ENCODE measurements at places on chromosomes 6 and 20.

DNA sequence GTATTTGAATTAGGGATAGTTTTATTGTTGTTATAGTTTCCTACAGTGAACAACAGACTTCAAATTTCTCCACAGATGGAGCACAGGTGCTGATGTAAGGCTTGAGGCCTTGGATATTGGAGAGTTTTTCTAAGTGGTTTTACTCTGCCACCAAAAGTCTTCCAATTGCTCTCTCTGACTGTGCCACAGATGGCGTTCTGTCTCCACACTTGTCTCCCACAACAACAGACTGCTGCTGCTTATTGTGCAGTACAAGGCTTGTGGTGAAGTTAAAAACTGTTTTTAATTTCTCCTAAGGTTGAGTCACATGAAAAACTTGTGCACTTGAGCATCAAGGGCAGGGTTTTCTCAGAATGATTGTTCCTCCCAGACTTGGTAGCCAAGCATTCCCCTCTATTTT lies 460.9 kb upstream of the KHDRBS2 start:
- DNase-seq = no peak

DNA sequence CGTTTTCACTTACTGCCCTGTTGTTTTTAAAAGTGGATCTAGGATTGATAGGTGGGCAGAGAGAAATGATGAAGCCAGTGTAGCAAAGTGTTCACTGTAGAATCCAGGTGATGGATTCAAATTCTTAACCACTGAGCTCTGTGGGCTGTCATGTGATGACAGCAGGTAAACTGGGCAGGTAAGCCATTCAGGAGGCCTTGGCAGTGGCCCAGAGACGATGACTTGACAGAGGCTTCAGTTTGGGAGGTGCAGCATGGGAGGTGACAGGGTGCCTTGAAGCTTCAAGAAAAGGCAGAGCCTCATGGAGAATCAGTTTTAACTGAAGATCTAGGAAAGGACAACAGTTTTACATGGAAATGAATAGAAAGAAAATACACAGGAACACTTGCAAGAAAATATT lies 2.0 kb downstream of the NAA20 start:
- DNase-seq = no peak

DNA sequence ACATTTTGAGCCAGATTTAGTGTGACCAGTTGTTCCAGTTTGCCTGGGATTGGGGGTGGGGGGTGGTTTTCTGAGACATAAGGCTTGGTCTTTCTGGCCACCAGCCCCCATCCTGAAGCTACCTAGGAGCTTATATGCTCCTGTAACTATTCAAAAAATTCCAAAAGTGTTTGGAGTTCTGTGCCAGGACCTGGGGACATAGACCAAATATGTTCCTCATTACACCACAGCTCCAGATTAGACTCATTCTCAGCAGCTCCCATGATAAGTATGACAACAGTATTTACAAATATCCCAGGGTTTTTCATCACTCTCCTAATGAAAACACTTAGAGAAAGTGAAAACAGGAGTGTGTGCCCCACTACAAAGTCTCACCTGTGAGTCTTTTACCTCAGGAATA lies 37.8 kb upstream of the RNF144B start:
- DNase-seq = no peak

- no peak for DNase-seq
Observed at GRCh38 chr6:67885081-67886033, 749.7 kb upstream of the ADGRB3 start.

DNA sequence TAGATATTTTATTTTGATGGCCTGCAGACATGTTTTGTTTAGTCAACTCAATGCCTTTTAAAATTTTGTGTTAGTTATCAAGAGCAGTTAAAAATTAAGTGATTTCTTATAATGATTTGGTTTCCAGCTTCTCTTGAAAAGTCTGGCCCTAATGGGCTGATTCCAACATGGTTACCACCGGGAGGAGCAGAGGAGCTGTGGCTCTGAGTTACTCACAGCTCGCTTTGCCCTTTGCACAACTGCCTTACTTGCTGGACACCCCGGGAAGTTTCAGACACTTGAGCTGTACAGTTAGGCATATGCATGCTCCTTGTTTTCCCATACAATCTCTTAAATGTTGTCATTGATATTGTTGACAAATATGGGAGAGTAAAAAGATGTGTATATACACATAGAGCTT lies 173.1 kb upstream of the MMS22L start:
- no peak for DNase-seq

- no peak for DNase-seq
Observed at GRCh38 chr6:144321839-144322591, 36.9 kb downstream of the UTRN start.

GRCh38 chr6:131281471-131282270 lies 146.4 kb downstream of the AKAP7 start:
- DNase-seq = no peak

DNA sequence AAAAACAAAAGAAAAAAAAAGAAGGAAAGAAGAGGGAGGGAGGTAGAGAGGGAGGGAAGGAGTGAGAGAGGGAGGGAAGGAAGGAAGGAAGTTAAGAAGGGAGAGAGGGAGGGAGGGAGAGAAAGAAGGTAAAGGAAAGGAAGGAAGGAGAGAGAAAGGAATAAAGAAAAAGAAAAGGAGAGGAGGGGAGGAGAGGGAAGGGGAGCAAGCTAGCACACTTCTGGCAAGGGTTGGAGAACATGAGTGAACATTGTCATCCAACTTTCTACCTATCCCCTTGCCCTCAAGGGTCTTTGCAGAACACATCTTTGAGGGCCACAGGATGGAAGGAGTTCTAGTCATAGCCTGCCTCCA lies 34.1 kb upstream of the IL17A start:
- DNase-seq = no peak

DNA sequence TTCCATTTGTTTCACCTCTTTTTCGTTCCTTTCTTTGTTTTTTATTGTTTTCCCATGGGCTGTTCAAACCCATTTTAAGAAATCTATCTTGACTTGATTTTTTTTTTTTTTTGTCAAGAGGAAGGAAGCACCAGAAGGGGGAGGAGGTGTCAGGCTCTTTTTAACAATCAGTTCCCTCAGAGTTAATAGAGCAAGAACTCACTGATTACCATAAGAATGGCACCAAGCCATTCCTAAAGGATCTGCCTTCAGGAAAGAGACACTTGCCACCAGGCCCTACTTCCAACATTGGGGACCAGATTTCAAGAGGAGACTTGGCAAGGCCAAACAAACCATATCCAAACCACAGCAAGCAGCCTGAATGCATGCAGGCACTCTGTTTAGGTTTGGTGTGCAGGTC lies 168.0 kb downstream of the OTOR start:
- DNase-seq = no peak

GRCh38 chr20:50585678-50586077 lies 75.5 kb downstream of the PTPN1 start:
- no peak for DNase-seq

GRCh38 chr6:156782691-156783320 lies 5.6 kb downstream of the ARID1B start:
- no peak for DNase-seq

DNA sequence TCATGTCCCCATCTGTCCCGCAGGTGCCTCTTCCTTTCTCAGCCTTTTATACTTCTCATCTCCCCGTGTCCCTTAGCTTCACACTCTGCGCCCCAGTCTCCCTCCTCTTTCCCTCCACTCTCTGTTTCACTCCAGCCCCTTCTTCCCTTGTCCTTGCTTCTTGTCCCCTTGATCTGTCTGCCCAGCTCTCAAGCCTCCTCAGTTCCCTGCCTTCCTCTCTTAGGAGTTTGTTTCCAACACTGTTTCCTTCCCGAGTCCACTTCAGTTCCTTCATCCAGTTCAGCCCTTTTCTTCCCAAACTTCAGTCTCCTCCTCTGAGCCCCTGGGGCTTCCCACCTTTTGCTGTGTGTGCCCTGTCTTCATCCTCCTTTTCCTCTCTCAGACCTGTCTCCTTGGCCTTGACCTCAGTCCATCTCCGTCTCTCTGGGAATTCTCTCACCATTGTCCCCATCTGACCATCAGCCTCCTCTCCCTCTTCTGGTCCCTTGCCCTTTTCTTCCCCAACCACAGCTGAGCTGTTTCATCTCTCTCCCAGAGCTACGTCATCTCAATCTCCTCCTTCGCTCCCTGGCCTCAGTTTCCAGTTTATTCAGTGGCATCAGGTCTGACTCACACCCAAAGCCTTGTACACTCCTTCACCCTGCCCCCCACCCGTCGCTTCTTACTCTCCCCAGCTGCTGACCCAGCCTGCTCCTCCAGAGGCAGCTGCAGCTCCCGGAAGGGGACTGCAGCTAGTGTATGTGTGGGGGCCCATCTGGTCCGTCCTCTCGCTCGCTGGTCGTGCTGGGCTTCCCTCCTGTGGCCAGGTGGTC lies 2.7 kb upstream of the DDR1 start:
- peak; percentile 40 for DNase-seq

DNA sequence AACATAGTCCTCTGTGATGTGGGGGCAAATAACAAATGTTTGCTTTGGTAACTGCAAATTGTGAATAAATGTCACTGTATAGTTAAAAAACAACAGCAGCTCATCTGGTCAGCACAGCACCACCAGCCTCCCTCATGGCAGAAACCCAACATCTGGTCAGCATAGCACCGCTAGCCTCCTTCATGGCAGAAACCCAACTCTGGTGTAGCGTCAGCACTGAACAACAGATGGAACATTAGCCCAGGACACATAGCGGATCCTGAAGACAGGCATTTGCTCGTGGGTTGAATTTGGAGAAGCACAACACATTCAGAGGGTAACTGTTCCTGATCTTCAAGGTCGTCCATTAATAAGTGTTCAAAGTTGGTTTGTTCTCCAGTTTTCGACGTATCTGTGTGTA lies 265.9 kb downstream of the DLL1 start:
- no peak for DNase-seq

DNA sequence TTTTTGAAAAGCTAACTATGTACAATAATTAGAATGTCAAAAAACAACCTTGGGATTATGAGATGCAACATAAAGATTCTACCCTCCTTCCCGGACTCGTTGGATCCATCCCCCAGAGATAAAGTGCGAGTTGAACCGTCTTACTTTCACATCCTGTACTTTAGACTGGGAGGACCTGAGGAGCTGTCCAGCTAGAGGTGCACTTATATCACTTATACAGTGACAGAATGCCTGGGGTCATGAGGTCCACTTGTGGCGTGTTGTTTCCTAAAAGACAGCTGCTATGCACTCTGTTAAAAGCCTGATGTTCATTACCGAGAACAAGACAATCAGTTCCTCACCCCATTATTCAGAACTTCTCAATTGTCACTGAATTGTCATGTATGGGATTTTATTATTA lies 2.1 kb downstream of the CDS2 start:
- no peak for DNase-seq

GRCh38 chr6:158609455-158610155 lies 34.9 kb downstream of the DYNLT1 start:
- DNase-seq = no peak

GRCh38 chr6:51792273-51793030 lies 295.0 kb downstream of the PKHD1 start:
- DNase-seq = no peak

DNA sequence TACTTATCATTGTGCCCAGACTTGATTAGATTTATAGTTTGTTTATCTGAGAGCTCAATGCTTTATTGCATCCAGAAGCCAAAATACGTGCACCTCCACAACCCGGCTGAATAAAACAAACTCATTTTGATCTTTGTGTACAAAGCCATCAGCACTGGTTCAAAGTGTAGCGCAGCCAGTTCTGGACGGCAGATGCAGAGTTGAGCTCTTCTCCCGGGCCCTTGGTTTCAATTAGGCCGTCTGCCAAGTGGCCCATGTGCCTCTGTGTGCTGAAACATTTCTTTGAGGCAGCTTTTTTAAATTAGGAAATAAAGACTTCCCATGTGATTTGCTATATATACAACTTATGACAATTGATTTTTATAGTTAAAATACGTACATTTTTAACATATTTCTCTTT lies 96.2 kb upstream of the RSPO3 start:
- DNase-seq = no peak

DNA sequence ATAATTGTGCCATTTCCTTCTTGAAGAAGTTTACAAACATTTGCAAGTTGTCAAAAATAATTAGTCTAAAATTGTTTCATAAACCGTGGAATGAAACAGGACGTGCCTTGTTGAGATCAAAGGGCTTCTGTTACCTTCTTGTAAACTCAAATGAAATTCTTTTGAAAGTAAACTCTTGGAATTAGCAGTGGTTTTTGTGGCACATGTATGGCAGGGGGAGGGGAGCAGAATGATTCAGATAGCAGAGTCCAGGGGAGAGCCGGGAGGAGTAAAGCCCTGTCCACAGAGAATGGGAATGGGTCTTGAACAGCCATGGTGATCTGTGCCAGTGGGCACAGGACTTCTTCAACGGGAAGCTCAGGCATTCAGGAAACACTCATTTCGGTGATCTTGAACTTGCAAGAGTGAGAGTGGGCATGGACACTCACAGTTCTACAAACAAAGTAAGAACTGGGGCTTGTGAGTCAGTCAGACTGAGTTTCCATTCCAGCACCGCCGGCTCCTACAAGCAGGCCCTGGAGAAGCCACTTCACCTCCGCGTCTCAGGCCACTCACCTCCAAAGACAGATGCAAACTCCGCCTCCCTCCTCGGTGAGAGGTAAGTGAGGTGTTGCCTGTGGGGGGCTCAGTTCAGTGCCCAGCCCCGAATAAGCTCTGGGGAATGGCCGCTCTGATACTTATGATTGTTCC lies 143.1 kb downstream of the CDH26 start:
- no peak for DNase-seq

DNA sequence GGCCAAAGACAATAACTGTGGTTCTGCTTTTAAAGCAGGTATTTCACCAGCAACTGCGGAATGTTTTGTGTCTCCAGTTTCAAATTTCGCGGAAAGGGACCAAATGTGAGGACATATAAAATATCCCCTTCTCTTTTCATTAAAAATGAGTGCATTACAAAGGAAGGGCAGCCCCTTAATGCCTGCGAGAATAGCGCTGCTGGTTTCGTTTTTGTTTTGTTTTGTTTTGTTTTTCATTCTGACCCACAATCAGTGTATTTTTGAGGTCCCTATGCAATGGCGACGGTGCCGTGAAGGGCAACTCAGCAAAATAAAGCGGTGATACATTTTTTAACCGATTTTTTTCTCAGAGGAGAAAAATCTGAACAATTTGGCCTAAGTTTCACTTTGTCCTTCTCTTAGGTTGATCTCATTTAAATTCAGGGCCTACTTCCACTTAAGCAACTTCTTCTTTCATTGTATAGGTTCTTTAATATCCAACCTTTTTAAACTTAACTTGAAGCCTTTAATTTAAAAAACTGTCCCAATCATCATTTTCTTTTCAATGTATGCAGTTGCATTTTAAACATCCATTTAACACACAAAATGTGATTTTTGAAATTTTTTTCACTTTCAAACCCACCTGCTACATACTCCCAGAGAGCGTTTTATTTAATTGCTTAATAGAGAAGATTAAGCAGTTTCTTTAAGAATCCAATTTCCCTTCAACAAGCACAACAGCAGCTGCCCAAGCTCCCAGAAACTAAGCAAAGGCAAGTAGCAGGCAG lies 2.9 kb upstream of the HIVEP2 start:
- no peak for DNase-seq

GRCh38 chr6:114068771-114069170 lies 97.8 kb upstream of the HDAC2 start:
- no peak for DNase-seq

- DNase-seq = no peak
Observed at GRCh38 chr6:148878683-148879082, 131.9 kb downstream of the UST start.

DNA sequence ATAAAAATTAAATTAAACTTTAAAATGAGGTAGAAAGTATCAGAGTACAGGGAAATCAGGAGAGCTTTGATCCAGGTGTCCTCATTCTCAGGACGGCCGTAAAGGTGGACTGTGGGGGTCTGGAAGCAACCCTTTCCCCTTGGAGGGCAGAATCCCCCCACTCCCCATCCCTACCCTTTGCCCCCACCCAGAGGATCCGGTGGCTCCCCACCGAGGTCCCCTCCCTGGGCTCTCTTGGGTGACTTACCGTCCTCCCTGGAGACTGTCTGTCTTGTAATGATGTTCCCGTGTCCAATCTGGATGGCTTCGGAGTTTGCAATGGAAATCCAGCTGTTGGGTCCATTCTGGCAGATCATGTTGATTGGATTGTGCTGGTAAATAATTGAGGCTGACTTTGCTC lies 7.3 kb downstream of the ZBP1 start:
- DNase-seq = no peak
